Fibroblast of skin of left quadriceps (primary cell): ENCODE measurements at places on chromosomes 2 and 18.

DNA sequence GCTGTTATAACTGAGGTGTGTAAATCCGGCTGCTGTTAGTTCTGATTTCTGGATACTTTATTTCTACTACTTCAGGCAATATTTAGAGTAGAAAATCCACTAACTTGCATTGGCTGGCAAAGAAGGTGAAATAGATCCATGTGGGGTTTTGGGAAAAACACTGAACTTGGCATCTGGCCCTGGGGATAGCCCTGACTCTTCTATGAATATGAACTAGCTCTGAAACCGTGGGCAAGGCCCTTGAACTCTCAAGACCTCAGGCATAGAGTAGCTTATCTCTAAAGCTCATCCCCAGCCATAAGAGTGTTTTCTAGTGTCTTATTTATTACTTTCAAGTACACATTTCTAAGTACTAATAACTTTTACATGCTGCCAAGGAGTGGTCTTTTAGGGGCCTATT, 25.8 kb downstream of the PARD3B start:
- no peak for DNase-seq

DNA sequence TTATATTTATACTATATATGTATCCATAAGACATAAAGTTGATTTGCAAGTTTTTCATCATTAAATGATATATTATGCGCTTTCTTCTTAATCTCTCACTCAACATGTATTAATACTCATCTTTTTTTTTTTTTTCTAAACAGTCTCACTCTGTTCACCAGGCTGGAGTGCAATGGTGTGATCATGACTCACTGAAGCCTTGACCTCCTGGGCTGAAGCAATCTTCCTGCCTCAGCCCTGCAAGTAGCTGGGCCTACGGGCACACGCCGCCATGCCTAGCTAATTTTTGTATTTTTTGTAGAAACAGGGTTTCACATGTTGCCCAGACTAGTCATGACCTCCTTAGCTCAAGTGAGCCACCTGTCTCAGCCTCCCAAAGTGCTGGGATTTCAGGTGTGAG, 51.4 kb upstream of the MAP4K3 start:
- DNase-seq = no peak

GRCh38 chr2:149597668-149598326, 10.2 kb upstream of the MMADHC start:
- peak; percentile 91 for DNase-seq

GRCh38 chr2:216666461-216667233, 28.7 kb downstream of the IGFBP5 start:
- no peak for DNase-seq
